Stimulated activated CD8-positive, alpha-beta memory T cell treated with anti-CD3 and anti-CD28 coated beads, Interleukin-15, amount 100 ng/mL, for 24 hours (primary cell): ENCODE measurements at places on chromosomes 12 and 14.

DNA sequence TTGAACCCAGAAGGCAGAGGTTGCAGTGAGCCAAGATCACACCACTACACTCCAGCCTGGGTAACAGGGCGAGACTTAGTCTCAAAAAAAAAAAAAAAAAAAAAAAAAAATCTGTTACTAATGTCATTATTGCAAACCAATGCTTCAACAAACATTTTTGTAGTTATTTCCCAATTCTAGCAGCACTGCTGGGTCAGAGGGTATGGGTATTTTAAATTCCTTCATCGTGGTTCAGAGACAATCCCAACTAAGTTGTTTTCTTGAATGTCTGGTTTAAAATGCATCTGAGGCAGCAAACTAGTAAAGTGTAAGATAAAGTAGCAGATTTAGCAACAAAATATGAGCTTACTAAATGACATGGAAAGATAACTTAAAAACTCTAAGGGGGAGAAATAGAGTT lies 65.6 kb downstream of the FERMT2 start:
- no peak for DNase-seq

- DNase-seq: no peak
These were observed 109.4 kb downstream of the DACT1 start for GRCh38 chr14:58747181-58747580.

DNA sequence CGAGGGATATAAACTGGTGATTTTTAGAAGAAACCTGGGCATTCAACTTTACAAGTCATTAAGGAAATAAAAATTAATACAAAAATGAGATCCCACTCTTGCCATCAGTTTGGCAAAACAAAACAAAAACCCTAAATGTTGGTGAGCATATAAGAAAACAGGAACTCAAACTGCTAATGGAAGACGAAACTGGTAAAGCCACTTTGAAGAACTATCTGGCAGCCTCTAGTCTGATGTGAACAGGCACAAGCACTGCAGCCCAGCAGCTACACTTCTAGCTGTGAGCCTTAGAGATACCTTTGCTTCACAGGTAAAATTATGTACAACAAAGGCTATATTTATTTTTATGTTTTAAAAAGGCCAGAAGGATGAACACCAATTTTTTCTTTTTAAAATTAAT lies 459.6 kb downstream of the ZFP36L1 start:
- no peak for DNase-seq

DNA sequence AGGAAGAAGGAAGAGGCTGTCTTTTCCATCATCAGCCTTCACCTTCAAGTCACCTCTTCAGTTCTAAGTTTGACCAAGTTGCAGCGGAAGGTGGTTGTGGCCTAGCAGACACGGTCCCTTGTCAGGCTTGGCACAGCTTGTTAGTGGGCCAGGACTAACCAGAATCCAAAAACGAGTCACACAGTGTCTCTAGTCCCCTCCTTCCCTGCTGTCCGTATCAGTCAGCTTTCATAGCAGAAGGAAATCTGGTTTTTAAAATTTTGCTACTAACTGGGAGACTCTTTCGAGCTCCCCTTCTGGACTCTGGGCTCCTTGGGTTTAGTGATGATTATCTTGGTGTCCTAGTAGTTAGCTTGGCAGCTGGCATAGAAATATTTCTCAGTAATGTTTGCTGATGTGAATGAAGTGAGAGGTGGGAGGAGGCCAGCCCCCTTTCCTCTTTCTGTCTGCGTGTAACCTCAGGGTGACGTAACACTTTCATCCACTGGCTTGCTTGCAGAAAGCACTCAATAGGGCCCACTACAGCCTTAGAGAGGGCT lies 3.8 kb downstream of the ETV6 start:
- no peak for DNase-seq

DNA sequence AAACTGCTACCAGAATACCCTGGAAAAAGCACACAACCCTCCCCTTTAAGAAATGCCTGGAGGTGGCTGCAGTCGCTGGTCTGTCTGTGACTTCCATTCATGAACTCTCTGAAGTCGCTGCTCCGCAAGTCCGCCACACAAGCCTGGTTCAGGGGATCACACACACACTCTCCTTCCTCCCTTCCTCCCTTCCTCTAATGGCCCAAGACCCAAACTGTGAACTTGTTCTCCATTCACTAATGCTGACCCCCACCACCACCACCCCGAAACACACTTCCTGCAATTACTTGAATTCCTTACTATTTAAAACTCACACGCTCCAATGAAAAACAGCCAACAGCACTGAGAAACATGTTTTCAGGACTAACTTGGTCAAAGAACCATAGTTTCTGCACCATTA lies 1.0 kb upstream of the LMO3 start:
- no peak for DNase-seq
